Activated naive CD4-positive, alpha-beta T cell treated with Interleukin-2 at 50 U/mL for 16 hours (primary cell): ENCODE measurements at places on chromosomes 1 and 21.

DNA sequence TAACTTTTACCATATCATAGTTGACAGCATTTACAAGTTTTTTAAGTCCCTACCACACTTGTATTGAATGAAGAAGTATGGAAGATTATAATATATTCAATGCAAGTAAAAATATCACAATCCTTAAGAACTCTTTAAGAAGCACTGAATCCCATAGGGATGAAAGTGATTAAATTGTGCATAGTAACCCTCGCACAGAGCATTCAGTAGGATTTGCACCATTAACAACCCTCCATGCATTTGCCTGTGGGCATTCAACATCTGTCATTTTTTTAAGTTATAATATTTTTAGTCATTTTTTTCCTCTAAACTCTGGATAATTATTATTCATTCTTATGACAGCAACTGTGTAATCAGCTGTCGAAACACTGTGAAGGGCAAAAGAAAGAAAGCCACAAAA, 10.1 kb downstream of the SELE start:
- DNase-seq = no peak

GRCh38 chr1:69739251-69739605, 171.5 kb downstream of the LRRC7 start:
- DNase-seq = no peak

- DNase-seq = no peak
These were observed 25.3 kb upstream of the LRRC8B start for GRCh38 chr1:89499320-89499719.

DNA sequence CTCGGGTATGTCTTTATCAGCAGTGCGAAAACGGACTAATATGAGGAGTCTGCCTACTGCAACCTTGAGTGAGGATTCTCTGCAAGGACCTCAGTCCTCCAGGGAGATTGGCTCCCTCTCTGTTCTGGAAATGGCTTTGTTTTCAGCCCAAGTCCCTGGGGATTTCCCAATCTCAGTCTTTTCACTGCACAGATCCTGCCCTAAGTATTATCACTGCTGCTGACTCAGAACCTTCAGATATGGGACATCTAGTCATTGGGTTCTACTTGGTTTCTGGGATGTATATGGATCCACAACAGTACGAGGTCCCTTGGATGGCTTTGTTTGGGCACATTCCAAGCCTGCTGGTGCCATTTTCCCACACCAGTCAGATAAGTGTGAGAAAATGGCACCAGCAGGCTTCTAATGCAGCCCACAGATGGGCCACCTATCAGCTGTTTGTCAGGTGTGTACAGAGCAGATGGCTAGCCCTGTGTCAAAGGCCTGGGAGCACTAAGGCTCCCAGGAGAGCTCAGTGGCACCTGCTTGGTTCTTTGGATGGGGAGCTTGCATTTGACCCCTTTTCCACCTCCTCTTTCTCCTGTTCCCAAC, 27.4 kb downstream of the ELF3 start:
- DNase-seq = no peak

GRCh38 chr1:77847621-77848080, 40.8 kb upstream of the NEXN start:
- DNase-seq = no peak

DNA sequence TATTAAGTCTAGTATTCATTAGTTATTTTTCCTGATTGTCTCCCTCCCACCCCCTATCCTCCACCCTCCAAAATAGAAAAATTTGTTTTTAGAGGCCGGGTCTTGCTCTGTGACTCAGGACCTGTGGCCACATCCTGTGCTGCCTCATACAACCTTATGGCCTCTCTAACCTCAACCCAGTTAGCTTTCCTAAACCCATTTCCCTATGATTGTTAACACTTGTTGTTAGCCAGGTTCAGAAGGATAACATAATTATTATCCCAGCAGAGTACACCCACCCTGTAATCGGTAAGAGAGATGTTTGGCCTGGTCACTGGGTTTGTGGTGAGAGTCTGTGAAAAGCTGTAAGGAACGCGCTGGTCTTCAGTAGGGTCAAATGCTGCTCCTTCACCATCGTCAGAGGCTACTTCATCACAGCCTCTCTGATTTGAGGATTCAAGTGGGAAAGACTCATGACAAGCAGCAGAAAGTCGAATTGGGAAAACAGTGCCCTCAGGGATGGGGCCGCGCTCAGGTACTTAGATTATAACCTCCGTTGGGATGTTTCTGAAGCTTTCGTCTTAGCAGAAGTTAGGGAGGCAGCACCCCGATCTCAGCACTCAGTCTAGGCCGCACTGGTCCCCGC, 35.9 kb upstream of the HMGN1 start:
- DNase-seq = no peak

DNA sequence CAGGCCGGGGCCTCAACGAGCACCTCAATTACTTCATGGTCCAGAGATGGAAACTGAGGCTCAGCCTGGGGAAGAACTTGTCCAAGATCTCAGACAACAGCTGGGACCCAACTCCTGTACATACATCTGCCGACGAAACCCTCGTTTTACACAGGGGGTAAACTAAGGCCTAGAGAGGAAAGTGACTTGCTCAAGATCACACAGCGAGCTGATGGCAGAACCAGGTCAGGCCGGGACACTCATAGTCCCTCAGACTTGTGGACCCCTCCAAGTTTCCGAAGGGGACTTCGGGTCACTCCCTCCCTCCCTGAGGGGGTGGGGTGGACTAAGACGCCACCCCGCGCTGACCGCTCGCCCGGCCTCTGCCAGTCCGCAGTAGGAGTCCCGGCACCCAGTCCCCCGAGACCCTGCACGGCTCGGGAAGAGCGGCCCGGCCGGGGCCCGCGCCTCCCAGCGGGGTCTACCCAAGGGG, 430 bp downstream of the WASF2 start:
- no peak for DNase-seq

GRCh38 chr21:44613386-44614155, 1.7 kb downstream of the KRTAP10-8 start:
- no peak for DNase-seq

GRCh38 chr1:228075801-228076271, 6.7 kb upstream of the ARF1 start:
- no peak for DNase-seq

- DNase-seq = no peak
These were observed 178.3 kb downstream of the TRABD2B start for GRCh38 chr1:47818682-47819573.
